Esophagus muscularis mucosa (tissue), 4 donors: ENCODE measurements at places on chromosomes 2 and 18. TPM values are rescaled to one million over a fixed set of nuclear protein-coding genes. Genes with fewer than 3 reads are reported as not detected.

DNAJC27 gene
- total RNA-seq = 7.1 TPM

ABCB11 gene
- total RNA-seq = 0.06 TPM

ALPP gene
- total RNA-seq = not detected

TRABD2A gene
- 1.7 TPM for total RNA-seq

TFCP2L1 gene
- total RNA-seq = 0.39 TPM

ZAP70 gene
- total RNA-seq = 3.5 TPM

GRCh38 chr18:34773961-34774766 is 64.1 kb downstream of the DTNA start:
- peak overlapping the region; percentile 76 for H3K27ac ChIP-seq
- no peaks in the 10 kb centered on the region for H3K27me3 ChIP-seq
- no peak for DNase-seq
- peaks cover 4% of the 10 kb centered on the region for H3K36me3 ChIP-seq
- peak overlapping the region; percentile 1 for H3K4me3 ChIP-seq

GRCh38 chr2:43444989-43445645 is 150.7 kb downstream of the THADA start:
- H3K4me3 ChIP-seq = no peak overlapping the region
- H3K4me1 ChIP-seq = no peaks in the 10 kb centered on the region

- H3K27me3 ChIP-seq = no peaks in the 10 kb centered on the region
- H3K27ac ChIP-seq = no peak overlapping the region
- DNase-seq = no peak
- peaks cover 37% of the 10 kb centered on the region for H3K4me1 ChIP-seq
- H3K4me3 ChIP-seq = no peak overlapping the region
- no peaks in the 10 kb centered on the region for H3K36me3 ChIP-seq
Observed at GRCh38 chr2:11537951-11538350, 4.1 kb downstream of the GREB1 start.

DNA sequence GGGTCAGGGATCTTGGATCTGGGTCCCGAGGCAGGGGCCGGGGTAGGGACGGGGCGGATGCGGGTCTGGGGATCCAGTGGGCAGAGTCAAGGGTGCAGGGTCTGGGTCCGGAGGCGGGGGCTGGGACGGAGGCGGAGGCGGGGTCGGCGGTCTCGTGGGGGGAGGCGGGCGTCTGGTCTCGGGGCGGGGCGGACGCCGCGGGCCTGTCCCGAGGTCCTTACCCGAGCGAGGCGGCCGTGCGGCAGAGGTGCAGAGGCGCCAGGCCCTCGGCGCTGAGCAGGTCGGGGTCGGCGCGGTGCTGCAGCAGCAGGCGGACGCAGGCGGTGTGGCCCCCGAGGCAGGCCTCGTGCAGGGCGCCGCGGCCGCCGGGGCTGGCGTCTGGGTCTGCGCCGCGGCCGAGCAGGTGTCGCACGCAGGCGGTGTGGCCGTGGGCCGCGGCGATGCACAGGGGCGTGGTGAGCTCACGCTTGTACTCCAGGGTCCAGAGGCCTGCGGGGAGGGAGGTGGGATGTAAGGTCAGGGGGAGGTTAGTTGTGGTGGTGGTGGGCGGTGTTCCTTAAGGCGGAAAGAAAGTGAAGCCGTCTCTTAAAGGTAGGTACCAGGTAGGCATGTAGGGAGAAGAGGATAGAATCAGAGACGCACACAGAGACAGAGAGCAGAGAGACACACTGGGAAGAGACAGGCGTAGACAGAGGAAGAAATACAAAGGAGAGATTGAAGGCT is 26.6 kb downstream of the ASB18 start:
- peak overlapping the region; percentile 19 for H3K4me3 ChIP-seq
- peaks cover 10% of the 10 kb centered on the region for H3K27me3 ChIP-seq
- peak; percentile 50 for DNase-seq
- H3K4me1 ChIP-seq = peaks cover 21% of the 10 kb centered on the region
- no peaks in the 10 kb centered on the region for H3K36me3 ChIP-seq

DNA sequence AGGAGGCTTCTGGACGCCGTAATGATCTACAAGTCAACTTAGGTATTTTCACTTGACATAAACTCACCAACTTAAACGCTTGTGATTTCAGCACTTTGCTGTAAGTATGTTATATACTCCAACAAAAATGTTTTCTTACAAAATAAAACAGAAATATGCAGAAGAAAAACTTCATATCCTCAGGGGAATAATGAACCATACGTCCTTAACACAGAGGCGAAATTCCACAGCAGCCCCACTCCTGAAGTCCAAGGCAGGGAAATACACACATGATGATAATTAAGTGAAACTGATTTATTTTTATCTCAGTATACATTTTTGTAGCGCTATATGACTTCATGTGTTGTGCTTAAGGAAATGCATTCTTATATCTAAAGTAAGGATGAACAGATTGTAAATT is 335.4 kb upstream of the VWC2L start:
- no peak for DNase-seq
- H3K4me1 ChIP-seq = no peaks in the 10 kb centered on the region
- H3K4me3 ChIP-seq = no peak overlapping the region
- H3K36me3 ChIP-seq = no peaks in the 10 kb centered on the region

- H3K36me3 ChIP-seq = peaks cover 16% of the 10 kb centered on the region
- DNase-seq = no peak
- H3K27ac ChIP-seq = no peak overlapping the region
- H3K4me1 ChIP-seq = no peaks in the 10 kb centered on the region
- no peak overlapping the region for H3K4me3 ChIP-seq
Observed at GRCh38 chr2:32701806-32702205, 74.0 kb downstream of the TTC27 start.

DNA sequence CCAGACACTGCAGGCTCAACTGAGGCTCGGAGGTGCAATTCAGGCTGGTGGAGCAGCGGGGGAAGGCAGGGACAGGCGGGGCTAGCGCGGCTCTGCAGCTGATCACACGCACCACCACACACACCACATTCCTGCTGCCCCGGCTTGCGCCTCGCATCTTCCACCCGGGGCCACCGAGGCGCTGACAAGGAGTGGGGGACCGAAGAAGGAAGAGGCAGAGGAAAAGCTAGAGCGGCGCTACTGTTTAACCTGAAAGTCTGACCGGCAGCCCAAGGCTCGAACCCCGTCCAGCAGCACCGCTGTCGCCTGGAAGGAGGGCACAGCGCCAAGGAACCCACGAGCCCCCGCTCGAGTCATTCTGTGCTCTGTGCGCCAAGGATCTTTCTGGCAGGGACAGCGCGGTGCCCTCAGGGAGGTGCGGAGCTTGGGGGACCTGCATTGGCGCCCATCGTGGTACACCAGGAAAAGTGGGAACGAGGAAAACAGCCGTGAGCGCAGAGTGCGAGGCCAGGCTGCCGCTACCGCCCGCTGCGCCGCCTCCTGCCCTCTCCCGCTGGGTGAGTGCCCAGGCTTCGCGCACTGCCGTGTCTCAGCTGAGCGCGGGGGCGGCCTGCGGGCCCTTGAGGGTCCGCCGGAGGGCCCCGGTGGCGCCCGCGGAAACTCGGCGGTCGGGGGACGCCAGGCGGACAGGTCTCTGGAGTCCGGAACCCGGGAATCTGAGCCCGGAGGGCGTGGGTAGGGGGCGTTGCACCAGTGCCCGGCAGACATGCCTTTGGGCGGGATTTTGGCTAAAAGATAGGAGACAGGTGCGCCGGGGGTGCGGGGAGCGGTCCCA is 860 bp upstream of the KCNJ3 start:
- H3K36me3 ChIP-seq = no peaks in the 10 kb centered on the region
- peaks cover 45% of the 10 kb centered on the region for H3K4me1 ChIP-seq
- DNase-seq = no peak
- H3K4me3 ChIP-seq = peak overlapping the region; percentile 59

GRCh38 chr2:42984617-42985016 is 192.2 kb upstream of the HAAO start:
- no peaks in the 10 kb centered on the region for H3K4me1 ChIP-seq
- H3K4me3 ChIP-seq = no peak overlapping the region
- no peak for DNase-seq

GRCh38 chr2:4653991-4654390 is 950.6 kb downstream of the DCDC2C start:
- H3K27me3 ChIP-seq = no peaks in the 10 kb centered on the region
- no peak for DNase-seq
- no peaks in the 10 kb centered on the region for H3K4me1 ChIP-seq
- no peak overlapping the region for H3K27ac ChIP-seq

DNA sequence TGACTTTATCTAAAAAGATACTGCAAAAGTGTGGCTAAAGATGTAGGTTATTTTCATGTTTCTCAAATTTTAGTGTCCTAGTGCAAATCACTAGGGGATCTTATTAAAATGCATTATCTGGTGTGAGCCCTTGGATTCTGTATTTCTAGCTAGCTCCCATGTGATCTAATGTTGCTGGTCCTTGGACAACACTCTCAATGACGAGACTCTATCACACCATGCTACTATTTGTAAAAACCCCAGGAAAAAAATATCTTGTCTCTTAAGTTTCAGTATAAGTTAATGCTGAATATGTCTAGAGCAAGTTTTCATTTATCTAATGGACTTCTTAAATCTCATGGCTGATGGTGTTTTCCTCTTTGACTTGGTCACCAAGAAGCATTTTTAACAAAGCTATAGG is 5.8 kb downstream of the DOCK10 start:
- H3K4me1 ChIP-seq = no peaks in the 10 kb centered on the region
- no peak overlapping the region for H3K27ac ChIP-seq
- H3K27me3 ChIP-seq = peaks cover 6% of the 10 kb centered on the region
- H3K36me3 ChIP-seq = no peaks in the 10 kb centered on the region
- no peak for DNase-seq
- no peak overlapping the region for H3K4me3 ChIP-seq

DNA sequence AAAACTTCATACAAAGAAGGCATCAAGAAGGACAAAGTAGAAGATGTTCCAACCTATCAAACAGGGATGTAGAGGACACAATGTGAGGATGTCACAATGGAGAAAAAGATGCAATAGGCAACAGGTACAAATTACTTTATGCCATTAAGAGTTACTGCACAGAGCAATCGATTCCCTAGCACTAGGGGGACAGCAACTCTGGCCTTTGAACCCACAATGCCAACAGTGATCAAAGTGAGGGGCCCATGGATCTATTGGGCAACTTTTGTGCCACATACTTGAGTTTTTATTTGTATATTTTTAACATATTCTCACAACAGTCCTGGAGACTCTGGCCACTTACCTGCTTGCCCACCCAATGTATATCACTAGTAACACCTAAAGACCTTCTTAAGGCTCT is 220.2 kb downstream of the HNMT start:
- H3K27ac ChIP-seq = no peak overlapping the region
- no peak overlapping the region for H3K4me3 ChIP-seq
- no peaks in the 10 kb centered on the region for H3K36me3 ChIP-seq
- peaks cover 7% of the 10 kb centered on the region for H3K4me1 ChIP-seq
- no peaks in the 10 kb centered on the region for H3K27me3 ChIP-seq
- DNase-seq = no peak

DNA sequence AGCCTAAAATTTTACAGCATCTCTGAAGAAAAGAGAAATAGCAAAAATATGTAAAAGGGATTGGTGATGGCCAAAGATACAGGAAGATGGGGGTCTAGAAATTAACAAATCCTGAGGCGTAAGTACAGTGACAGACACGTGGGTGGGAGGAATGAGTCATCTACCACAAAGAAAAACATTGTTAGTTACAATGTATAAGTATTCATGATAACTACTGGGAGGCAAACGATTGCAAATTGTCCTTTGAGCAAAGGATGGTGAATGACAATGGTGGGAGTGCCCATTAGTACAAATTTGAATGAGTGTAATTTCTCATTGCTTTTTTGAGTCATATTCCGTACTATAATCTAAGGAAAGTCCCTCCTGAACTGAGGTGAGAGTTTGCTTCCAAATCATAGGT is 809.0 kb upstream of the FAM98A start:
- H3K4me3 ChIP-seq = no peak overlapping the region
- H3K27ac ChIP-seq = no peak overlapping the region
- no peak for DNase-seq
- no peaks in the 10 kb centered on the region for H3K36me3 ChIP-seq
- no peaks in the 10 kb centered on the region for H3K4me1 ChIP-seq

DNA sequence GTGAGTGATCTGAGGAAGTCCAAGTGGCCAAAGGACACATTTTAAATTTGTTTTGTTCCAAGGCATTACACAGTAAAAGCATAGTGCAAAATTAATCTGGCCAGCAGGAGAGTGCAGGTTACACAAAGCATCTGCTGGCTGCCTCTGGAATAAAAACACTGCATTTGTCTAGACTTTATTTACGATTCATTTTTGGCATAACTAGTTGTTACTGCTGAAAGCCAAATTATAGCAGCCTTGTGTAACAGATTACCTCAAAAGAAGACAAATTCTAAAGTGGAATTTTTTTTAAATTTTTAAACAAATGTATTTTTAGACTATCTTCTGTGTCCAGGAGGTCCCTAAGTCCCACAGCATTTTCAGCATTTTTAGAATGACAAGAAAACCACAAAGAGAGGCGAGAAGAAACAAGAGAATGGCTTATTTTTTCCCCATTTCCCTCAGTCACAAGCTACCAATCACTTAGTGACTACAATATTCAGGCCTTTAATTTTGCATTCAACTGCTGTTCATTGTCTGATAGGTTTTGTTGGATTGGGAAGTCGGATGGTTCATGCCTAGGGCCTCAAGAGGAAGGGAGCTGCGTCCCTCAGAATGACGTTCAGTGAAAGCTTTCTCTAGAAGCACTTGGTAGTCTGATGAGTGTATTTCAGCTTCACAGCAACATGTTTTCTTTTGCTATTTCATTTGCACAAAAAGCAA is 46.0 kb downstream of the TMEFF2 start:
- peak overlapping the region; percentile 35 for H3K27ac ChIP-seq
- no peak overlapping the region for H3K4me3 ChIP-seq
- peaks cover 48% of the 10 kb centered on the region for H3K4me1 ChIP-seq
- no peaks in the 10 kb centered on the region for H3K27me3 ChIP-seq

- no peak overlapping the region for H3K4me3 ChIP-seq
- DNase-seq = no peak
- no peaks in the 10 kb centered on the region for H3K4me1 ChIP-seq
Observed at GRCh38 chr2:121388371-121388770, 103.4 kb upstream of the TFCP2L1 start.
